ENCODE measurements at places on chromosomes 3 and 15. TPM values are rescaled to one million over a fixed set of nuclear protein-coding genes. Genes with fewer than 3 reads are reported as not detected.

The RTP4 gene
- total RNA-seq, result not detected

The AQP9 gene
- not detected for total RNA-seq

The SCAMP5 gene
- total RNA-seq, result 47.8 TPM

The DCLK3 gene
- 1.4 TPM for total RNA-seq

The MESP1 gene
- not detected for total RNA-seq
